ENCODE measurements at places on chromosomes 11 and 22.

GRCh38 chr11:86251345-86251744 is 6.8 kb downstream of the EED start:
- DNase-seq = no peak

DNA sequence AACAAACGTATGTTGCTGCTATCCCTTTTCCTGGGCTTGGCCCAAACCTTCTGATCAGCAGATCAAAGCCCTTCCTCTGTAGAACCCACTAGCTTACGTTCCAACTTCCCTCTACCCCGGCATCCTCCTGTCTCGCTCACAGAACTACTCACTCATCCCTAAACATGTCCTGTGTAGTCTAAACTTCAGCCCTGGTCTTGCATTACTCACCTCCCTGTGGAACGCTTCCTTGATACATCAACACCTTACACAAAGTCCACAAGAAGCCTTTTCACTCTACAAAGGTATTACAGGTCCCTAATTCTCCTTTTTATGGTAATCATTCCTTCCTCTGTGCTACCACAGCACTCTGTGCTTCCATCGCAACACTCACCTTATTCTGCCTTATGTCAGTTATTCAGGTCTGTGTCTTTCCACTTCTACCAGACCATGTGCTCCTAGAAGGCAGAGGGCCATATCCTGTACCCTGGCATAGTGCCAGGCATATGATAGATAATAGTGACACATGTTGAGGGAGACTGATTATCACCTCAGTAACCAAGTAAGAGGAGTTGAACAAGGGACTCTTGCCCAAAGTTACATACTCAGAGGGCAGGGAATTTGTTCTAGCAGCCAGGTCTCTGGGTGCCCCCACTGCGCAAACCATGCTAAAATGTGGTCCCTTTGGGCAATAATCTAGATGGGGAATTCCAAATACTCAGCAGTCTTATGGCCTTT is 41.6 kb downstream of the USP35 start:
- DNase-seq = no peak

- no peak for DNase-seq
These were observed 87.0 kb upstream of the CLNS1A start for GRCh38 chr11:77724636-77725035.

GRCh38 chr22:50222508-50222907 is 21.7 kb downstream of the SELENOO start:
- DNase-seq = no peak

GRCh38 chr11:124639186-124639585 is 16.5 kb downstream of the TBRG1 start:
- DNase-seq = no peak

- DNase-seq = no peak
These were observed 168.2 kb upstream of the PDGFD start for GRCh38 chr11:104332110-104332509.

DNA sequence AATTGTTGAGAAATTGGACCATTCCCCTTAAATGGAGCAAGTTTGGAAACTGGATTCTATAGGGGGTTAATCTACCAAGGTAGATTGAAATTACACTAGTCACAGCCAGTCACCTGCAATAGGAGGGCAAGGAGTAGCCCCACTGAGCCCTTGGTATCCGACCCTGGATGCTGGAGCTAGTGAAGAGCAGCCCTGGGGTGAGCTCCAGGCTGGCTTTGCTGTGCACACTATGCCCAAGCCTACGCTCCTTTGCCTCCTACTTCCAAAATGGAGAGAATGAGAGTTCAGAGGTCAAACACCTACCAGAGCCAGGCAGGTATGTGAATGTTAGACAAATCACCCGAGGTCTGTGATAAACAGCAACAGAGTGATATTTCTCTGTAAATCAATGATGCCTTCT is 23.7 kb downstream of the SNU13 start:
- DNase-seq = no peak

GRCh38 chr22:46156031-46156430 is 5.7 kb downstream of the PPARA start:
- no peak for DNase-seq

- DNase-seq = peak; percentile 98
These were observed 13.6 kb upstream of the CDC42EP1 start for GRCh38 chr22:37546437-37547250.

DNA sequence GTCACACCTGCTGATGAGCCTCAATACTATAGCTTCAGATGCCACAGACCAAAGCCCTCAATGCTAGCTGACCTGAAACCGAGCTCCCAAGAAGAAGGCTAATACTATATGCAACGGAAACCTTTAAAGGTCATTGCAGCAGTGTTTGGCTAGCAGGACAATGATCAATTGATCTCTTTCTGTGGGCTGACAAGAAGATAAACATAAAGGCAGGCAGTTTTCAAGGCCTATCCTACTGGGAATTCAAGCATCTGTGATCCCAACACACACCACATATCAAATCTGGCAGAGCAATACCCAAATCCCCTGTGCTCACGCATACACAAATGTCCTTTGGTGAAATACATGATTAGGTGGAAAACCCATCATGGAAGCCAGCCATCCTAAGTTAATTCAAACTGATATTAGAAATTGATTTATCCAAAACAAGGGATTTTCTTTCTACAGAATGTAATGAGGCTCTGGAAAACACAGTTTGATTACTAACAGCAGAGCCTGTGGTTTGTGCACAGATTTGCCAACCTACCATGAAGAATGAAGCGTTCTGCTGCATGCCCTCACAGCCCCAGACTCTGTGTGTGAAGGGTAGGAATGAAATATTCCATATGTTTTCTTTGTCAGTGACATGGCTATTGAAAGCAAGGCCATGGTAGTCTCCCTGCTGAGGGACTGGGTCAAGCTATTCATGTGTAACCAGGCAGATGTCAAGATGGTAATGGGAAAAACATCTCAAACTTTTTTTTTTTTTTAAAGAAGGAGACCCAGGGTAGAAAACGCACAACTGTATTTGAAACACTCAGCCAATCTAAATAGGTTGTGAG is 12.2 kb downstream of the LGR4 start:
- DNase-seq = no peak

DNA sequence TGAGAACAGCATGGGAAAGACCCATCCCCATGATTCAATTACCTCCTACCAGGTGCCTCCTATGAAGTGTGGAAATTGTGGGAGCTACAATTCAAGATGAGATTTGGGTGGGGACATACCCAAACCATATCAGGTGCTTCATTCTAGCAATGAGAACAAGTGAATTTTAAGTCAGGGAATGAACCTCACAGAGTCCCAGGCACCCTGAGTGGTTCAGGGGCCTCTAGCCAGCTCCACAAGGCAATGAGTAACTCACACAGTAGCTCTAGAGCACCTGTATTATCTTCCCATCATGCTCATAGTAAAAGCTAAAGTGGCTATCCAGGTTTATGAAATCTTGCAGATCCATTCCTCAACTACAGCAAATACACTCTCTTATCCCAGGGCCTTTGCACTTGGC is 13.1 kb upstream of the ACCSL start:
- DNase-seq = no peak

DNA sequence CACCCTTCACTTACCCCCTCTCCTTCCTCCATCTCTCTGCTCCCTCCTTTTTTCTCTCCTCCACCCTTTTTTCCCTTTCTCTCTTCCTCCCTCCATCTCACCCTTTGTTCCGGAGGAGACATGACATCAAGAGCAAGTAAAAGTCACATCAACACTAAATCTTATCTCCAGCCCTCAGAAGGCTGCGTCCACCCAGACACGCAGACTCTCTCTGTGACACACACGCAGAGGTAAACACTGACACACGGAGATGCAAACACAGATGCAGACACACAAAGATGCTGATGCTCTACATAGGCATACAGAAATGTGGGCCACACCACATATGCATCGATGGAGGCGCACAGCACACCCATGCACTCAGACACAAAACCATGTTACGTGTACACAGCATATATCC is 27.0 kb downstream of the NRXN2 start:
- no peak for DNase-seq

- DNase-seq = no peak
These were observed 16.6 kb downstream of the TTLL8 start for GRCh38 chr22:50041361-50042065.

DNA sequence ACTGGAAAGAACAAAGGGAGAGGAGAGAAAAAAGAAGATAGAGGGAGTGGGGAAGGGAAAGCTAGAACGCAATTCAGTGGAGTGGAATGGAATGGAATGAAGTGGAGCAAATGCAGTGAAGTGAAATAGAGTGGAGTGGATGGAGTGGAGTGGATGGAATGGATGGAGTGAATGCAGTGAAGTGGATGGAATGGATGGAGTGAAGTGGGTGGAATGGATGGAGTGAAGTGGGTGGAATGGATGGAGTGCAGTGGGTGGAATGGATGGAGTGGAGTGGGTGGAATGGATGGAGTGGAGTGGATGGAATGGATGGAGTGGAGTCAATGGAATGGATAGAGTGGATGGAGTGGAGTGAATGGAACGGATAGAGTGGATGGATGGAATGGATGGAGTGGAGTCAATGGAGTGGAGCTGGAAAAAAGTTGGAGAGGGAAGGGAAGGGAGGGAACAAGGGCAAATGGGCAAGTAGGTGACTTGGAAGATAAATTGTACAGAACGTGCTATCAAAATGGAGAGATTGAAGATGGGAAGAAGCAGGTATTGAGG is 13.9 kb downstream of the IFITM10 start:
- no peak for DNase-seq

GRCh38 chr22:43185860-43186261 is 1.1 kb downstream of the TTLL12 start:
- DNase-seq = no peak

DNA sequence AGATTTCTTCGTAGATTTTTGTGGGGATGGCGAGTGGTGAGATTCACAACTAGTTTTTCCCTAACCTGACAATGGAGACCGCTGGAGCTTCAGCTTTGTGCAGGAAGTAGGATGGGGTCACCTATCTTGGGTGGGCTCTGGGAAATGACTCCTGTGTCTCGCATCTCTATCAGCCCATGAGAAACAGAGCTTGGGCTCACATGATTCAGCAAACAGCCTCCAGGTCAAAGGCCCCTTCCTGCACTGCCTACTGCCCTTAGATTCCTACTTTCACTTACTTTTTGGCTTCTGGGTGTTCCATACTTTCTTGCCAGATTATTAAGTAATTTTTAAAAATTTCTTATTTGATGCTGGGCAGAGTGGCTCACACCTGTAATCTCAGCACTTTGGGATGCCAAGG is 26.3 kb downstream of the C11orf96 start:
- DNase-seq = no peak

GRCh38 chr11:134599299-134599771 is 187.3 kb upstream of the B3GAT1 start:
- DNase-seq = no peak

GRCh38 chr11:60864856-60865513 is 2.4 kb upstream of the ZP1 start:
- no peak for DNase-seq

- no peak for DNase-seq
These were observed 29.3 kb downstream of the CLPB start for GRCh38 chr11:72405009-72405408.

GRCh38 chr11:58493676-58494075 is 14.2 kb downstream of the OR5B21 start:
- no peak for DNase-seq

DNA sequence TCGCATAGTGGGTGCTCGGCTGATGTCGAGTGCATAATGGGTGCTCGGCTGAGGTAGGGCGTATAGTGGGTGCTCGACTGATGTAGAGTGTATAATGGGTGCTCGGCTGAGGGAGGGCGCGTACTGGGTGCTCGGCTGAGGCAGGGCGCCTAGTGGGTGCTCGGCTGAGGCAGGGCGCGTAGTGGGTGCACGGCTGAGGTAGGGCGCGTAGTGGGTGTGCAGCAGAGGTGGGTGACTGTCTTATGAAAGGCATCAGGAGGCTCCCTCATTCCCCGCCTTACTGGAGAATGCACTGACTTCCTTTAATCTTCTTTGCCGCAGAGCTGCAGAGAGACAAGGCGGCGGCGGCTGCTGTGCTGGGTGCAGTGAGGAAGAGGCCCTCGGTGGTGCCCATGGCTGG is 33.8 kb downstream of the ARHGAP8 start:
- DNase-seq = no peak

GRCh38 chr11:116729501-116730240 is 43.1 kb downstream of the BUD13 start:
- DNase-seq = no peak

- peak; percentile 62 for DNase-seq
These were observed 3.1 kb downstream of the ASRGL1 start for GRCh38 chr11:62340269-62340901.

- no peak for DNase-seq
These were observed 590 bp upstream of the IFITM10 start for GRCh38 chr11:1750840-1751530.

GRCh38 chr11:79189601-79190000 is 251.2 kb downstream of the TENM4 start:
- no peak for DNase-seq

- no peak for DNase-seq
These were observed 46.3 kb downstream of the PIK3C2A start for GRCh38 chr11:17161515-17161914.

DNA sequence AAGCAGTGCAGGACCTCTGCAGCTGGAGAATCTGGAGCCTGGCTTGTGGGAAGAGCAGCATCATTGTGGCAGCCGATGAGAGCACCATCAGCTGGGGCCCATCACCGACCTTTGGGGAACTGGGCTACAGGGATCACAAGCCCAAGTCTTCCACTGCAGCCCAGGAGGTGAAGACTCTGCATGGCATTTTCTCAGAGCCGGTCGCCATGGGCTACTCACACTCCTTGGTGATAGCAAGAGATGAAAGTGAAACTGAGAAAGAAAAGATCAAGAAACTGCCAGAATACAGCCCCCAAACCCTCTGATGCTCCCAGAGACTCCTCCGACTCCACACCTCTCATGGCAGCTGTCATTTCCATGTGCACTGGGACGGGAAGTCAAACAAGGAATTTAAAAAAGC is 35.6 kb downstream of the ASRGL1 start:
- DNase-seq = no peak

DNA sequence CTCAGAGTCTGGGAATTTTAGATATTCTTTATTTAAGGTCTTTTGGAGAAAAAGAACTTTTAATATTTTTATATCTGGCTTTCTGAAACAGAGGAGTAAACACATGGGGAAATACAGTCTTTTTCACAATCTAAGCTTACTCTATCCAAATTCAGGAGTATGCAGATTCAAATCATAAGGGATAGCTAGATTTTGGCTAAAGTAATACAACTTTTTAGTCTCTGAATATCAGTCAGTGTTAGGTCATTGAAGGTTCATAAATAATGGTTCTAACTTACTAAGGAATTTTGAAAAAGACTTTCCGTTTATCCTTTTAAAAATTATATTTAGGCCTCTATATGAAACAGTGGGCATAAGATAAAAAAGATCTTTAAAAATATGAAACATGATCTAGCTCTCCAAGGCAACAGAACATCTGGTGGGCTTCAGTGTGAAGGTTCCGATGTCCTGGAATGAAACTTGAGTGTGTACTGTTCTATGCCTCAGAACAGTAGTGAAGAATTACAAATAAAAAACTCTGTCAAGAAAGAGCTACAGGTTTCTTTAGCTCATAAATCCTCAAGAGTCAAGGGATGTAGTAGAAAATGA is 165.2 kb upstream of the PDGFD start:
- no peak for DNase-seq

Data from cardiac fibroblast (primary cell).